ENCODE measurements at places on chromosomes 3 and 15. TPM values are rescaled to one million over a fixed set of nuclear protein-coding genes. Genes with fewer than 3 reads are reported as not detected.

SAMMSON gene
- not detected for total RNA-seq

POC1A gene
- total RNA-seq = 4.7 TPM

CHCHD6 gene
- 30.1 TPM for total RNA-seq

NT5DC2 gene
- total RNA-seq = 192 TPM

CDHR4 gene
- not detected for total RNA-seq

GTPBP8 gene
- total RNA-seq = 22.8 TPM
